ENCODE measurements at places on chromosomes 7 and 10.

GRCh38 chr7:137592232-137592896, 248.8 kb upstream of the PTN start:
- peaks cover 5% of the 10 kb centered on the region for H3K4me1 ChIP-seq
- no peaks in the 10 kb centered on the region for H3K27me3 ChIP-seq
- H3K36me3 ChIP-seq = no peaks in the 10 kb centered on the region

- no peak for DNase-seq
- no peaks in the 10 kb centered on the region for H3K27me3 ChIP-seq
- no peak overlapping the region for H3K27ac ChIP-seq
- no peaks in the 10 kb centered on the region for H3K36me3 ChIP-seq
- no peaks in the 10 kb centered on the region for H3K4me1 ChIP-seq
- no peak overlapping the region for H3K4me3 ChIP-seq
These were observed 14.0 kb upstream of the GTPBP4 start for GRCh38 chr10:974038-974784.

DNA sequence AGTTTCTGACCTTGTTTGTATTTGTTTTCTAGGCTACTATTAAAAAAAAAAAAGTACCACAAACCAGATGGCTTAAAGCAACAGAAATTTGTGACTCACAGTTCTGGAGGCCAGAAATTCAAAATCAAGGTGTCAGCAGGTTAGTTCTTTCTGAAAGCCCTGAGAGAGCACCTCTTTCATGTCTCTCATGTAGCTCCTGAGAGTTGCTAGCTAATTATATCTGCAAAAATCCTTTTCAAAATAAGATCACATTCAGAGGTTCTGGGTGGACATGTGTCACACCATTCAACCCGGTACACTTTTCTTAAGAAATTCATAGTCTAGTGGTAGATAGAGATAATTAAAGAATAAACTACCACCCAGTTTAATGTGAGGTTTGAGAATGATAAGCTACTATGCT, 888.6 kb downstream of the GRID1 start:
- no peak for DNase-seq
- H3K4me3 ChIP-seq = no peak overlapping the region
- H3K4me1 ChIP-seq = no peaks in the 10 kb centered on the region

GRCh38 chr10:97185326-97186058, at the start of gene SLIT1:
TSS of gene SLIT1 (minus strand) at chr10:97185959. CDS start at chr10:97185674, 285 bp downstream.
- no peaks in the 10 kb centered on the region for H3K36me3 ChIP-seq
- no peak for DNase-seq
- H3K27ac ChIP-seq = no peak within 1 kb of the TSS

GRCh38 chr10:72794260-72794659, 99.3 kb upstream of the OIT3 start:
- H3K36me3 ChIP-seq = no peaks in the 10 kb centered on the region
- H3K4me1 ChIP-seq = no peaks in the 10 kb centered on the region
